ENCODE measurements at places on chromosomes 2 and 18. TPM values are rescaled to one million over a fixed set of nuclear protein-coding genes. Genes with fewer than 3 reads are reported as not detected.

DNA sequence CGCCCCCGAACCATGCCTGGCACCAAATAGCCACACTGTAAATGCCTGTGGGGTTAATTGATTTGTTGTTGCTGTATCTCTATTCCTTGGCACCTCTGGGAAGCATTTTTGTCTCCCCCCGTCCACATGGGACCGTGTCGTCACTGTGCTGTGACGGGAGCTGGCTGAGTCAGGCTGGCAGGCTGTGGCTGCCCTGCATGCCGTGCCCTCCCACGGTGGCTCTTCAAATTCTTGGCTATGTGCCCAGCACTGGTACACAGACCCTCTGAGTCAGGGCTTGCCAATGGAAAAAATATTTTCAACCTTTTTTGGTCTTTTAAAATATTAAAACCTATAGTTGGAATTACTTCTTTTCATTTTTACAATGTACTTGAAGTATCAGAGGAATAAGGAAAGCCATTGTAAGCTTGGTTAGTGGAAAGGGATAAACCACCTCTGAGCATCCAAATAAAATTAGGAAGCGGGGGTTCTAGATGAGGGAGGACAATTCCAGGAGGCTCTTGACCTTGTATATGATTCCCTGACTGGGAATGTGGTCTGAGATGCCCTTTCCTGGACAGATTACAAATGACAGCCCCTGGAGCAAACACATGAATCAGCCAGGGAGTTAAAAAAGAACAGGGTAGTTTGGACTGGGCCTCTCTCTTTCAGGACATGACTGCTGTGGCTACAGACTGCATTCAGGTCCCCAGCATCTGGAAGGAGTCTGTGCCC is 59.4 kb downstream of the DGKD start:
- no peak for DNase-seq

DNA sequence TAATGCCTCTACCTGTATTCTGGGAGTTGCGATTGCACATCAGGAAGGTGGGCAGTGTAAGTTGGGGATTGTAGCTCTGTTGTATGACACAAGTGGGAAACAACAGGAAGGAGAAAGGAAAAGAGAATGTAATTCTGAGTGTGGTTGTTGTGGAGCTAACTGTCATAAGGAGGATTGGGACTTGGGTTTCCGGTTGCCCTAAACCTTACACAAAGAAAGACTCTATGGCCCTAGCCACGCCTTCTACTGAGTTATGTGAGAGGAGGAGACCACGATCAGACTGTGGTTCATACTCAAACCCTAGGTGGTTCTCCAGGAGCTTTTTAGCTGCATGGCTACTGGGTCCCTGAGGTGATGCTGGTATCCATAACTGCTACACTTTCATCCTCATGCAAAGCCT is 86.5 kb downstream of the TANC1 start:
- no peak for DNase-seq

GRCh38 chr2:28749526-28749925 is 2.1 kb upstream of the PPP1CB start:
- DNase-seq, result no peak

DNA sequence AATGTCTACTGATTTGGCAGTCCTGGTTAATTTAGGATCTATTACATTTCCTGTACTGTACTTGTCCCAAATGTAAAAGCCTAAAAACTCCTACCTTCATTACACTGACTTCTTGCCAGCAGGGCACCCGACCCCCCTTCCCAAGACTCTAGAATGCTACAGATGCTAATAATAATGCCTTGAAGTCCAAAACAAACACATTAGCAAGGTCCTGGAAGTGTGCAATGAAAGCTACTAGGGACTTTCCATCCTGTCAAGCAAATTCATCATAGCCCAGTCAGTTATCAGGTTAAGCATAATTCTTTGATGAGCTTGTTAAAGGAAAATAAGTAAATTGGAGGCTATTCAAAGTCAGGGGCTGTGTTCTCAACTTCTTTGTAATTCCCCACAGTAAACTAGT is 115.3 kb upstream of the RBBP8 start:
- DNase-seq, result no peak

DNA sequence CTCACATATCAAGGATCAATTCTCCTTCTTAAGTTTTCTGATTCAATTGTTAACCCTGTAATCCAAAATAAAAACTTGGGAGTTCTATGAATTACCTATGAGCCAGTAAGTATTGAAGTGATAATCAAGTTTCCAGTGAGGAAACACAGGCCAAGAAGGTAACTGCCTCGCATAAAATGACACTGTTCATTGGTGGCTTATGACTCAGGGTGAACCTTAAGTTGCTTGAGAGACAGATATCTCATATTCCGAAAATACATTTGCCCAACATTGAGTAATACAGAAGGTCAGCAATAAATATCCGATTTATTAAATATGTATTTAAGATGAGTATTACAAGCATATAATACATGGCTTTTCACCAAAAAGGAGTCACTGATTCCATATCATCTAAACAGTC is 31.9 kb downstream of the PSME4 start:
- no peak for DNase-seq

RND3 gene
- not detected for total RNA-seq

DNA sequence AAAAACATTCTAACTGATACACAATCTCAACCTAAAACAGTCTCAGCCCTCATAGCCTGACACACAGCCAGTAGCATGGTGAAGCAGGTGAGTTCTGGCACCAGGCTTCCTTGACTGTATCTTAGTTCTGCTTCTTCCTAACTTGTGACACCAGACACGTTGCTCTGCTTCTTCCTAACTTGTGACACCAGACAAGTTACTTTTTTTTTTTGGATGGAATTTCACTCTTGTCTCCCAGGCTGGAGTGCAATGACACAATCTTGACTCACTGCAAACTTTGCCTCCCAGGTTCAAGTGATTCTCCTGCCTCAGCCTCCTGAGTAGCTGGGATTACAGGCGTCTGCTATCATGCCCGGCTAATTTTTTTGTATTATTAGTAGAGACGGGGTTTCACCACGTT is 6.7 kb upstream of the ATG16L1 start:
- no peak for DNase-seq

- DNase-seq, result no peak
These were observed 117.0 kb downstream of the MGAT5 start for GRCh38 chr2:134370655-134371445.

PRLH gene
- total RNA-seq, result not detected

GRCh38 chr2:170047331-170048065 is 130.4 kb upstream of the MYO3B start:
- no peak for DNase-seq
